ENCODE measurements at places on chromosomes 5 and 9.

GRCh38 chr9:16921855-16922254, 51.4 kb upstream of the BNC2 start:
- DNase-seq, result no peak

GRCh38 chr5:59828623-59829022, 64.9 kb downstream of the PDE4D start:
- DNase-seq, result no peak

DNA sequence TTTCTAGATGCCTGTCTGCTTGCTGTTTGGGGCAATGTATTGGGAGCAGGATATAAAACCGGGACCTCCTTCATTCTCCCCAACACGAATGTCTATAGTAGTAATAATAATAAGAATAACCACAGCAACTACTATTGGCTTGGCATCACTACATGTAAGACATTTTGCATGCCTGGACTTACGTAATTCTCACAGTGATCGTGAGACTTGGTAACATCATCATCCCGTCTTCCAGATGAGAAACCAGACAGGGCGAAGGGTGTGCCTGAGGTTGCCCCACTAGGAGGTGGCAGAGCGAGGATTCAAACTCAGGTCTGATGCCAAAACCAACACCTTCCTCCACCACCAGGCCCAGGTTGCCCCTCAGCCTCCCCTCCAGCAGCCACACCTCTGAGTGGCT, 185.1 kb downstream of the RGS3 start:
- DNase-seq, result no peak

DNA sequence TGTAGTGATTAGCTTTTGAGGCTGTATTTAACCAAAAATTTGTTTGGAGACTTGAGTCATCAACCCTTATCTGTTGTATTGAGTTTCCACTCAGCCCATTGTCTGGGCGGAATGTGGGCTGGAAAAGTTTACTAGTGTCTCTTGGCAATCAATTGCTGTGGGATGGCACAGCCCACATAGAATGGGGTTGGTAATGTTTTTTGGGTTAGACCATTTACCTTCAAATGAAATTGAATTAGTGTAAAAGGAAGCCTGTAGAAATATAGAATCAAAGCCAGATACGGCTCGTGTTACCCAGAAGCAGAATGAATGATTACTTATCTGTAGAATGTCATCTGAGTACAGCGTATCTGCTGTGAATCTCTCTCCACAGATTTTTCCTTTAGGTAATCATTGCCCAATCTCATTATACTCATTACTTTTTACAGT, 142.9 kb downstream of the AOPEP start:
- DNase-seq, result no peak

DNA sequence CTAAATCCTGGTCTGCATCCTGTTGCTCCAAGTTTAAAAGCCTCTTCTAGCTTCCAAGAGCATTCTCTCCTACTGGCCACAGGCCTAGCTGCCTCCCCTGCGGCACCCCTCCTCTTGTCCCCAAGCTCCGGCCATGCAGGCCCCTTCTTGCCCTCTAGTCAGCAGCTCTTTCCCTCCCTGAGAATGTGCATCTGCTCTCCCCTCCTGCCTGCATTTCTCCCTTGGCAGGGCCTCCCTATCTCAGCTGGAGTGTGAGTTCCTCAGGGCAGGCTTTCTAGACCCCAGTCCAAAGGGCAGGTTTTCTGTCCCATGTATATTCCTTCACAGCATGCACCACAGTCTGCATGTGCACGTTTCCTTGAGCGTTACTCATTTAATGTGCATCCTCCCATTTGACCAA, 24.6 kb upstream of the BARX1 start:
- no peak for DNase-seq

DNA sequence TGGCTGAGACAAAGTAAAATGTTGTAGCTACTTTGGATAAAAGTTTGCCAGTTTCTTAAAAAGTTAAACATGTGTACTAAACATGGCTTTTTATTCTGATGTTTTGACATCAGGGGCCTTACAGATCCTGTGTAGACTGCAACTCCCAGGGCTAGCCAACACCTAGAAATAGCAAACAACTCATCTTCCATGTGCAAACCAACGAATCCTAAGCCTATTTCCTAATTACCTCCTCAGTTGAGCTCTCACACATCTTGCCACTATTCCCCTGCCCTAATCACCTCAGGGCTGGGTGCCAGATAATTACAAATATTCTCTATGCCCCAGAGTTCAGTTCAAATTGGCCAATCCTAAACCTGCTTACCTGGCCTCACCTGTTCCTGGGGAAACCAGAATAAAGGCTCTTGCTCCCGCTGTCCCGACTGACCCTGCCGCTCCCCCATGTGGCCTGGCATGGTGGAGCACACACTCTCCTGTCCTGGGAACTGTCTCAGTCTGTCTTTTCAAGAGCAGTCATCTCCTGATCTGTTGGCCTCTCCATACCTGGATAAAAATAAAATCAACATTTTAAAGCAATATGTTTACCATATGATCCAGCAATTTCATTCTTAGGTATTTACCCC, 37.1 kb upstream of the FAM169A start:
- no peak for DNase-seq

DNA sequence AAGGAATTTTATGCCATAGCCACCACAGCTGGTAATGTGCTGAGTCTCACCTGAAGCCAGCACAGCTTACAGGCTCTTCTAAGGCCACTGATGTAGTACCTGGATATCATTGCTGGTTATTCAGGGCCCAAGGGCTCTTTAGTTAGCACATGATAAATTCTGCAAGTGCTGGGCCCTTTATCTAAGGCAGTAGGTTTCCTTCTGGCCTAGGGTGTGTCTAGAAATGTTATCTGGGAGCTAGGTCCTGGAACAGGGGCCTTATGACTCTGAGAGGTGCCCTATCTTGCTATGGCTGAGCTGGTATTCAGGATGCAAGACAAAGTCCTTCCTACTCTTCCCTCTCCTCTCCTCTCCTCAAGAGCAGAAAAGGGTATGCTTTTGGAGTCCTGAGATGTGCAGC, 1424.5 kb upstream of the NUDT12 start:
- no peak for DNase-seq

- no peak for DNase-seq
Observed at GRCh38 chr5:146965761-146966659, 87.5 kb upstream of the PPP2R2B start.

DNA sequence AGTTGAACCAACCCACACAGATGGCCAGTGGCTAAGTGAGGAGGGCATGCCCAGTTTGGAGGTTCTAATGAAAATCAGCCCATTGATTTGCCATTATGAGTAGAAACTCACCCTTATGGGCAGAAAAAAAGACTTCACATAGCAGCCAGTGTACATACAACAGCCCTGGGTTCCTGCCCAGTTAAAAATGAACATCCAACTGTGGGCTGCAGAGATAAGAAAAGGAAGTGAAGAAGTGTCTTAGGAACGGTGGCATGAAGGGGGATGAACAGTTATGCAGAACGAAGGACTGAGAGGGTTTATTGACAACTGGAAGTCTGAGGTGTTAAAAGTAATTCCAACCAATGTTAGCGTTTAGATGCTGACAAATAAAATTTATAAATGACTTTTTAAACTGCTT, 118.4 kb downstream of the MARCHF3 start:
- DNase-seq, result no peak

DNA sequence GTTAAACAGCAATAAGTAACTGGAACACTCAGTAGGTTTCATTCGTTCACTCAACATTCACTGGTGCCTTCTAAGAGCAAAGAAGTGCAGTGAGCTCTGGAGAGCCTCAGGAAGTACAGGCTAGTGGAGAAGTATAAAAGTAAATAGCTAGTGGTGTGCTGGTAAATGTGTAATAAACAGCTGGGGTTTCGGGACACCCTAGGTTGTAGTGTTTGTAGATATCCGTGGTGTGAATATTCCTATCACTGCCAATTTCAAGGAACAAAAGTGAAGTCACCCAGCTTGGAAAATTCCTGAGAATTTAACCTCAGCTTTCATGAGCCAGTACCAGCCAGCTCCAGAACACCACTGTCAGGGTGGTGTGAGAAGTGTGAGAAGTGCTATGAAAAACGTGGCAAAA, 75.9 kb downstream of the GABBR2 start:
- no peak for DNase-seq

DNA sequence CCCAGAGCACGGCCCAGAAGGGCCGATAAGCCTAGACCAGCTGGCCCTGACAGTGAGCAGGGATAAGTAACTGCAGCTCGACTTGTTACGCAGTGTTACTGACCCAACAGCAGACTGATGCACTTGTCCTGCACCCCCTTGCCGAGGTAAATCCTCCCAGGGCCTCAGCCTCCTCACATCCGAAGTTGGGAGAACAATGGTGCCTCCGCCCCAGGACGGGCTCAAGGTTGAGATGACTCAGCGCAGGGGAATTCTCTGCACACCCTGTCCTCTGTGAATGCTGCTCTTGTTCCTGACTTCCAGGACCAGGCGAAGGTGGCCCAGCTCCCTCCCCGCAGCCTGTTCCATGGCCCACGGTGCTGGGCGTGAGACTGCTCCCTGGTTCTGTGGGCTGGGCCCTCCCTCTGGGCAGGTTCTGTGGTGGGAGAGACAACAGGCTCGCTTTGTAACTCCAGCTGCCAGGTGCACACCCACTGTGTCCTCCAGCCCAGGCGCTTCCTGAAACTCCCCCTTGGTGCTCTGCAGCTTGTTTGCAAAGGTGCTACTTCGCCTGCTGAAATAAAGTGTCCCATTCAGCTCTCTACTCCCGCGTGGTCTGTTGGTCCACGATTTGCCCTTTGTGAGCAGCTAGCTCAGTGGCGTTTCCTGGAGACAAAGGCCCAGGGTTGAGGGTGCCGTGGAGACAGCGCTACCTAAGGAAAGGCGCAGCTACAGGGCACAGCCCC, 40.1 kb upstream of the SLC6A19 start:
- DNase-seq, result no peak

DNA sequence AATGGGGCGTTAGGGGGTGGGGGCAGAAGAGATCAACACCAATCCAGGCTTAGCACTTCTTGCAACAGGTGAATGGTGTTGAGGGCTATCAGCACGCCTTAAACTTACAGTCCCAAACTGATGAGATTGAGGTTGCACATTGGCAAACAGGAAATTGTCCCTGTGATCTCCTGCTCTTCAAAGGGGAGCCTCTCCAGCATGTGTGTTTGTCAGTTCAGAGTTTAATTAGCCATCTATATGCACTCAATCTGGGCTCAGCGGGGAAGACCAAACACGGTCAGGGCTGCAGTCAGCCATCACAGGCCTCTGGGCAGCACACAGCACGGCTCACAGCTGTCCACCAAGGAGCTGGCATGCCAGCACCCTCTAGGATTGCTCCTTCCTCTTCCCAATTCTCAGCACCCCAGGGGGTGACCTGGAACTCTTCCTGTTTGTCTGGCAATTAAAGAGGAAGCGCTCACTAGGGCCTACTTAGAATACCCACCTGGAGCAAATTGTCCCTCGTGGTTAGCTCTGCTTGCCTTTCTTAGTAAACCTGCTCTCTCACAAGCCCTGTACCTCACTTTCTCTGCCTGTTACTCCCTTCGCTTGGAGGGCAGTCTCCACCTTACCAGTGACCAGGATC, 217.4 kb downstream of the SLIT3 start:
- no peak for DNase-seq

GRCh38 chr5:62588668-62589067, 10.0 kb downstream of the LRRC70 start:
- DNase-seq, result no peak

GRCh38 chr9:21029661-21030060, 1.8 kb downstream of the HACD4 start:
- DNase-seq, result no peak
